Progenitor cell of endocrine pancreas (in vitro differentiated cells): ENCODE measurements at places on chromosomes 1 and 21.

DNA sequence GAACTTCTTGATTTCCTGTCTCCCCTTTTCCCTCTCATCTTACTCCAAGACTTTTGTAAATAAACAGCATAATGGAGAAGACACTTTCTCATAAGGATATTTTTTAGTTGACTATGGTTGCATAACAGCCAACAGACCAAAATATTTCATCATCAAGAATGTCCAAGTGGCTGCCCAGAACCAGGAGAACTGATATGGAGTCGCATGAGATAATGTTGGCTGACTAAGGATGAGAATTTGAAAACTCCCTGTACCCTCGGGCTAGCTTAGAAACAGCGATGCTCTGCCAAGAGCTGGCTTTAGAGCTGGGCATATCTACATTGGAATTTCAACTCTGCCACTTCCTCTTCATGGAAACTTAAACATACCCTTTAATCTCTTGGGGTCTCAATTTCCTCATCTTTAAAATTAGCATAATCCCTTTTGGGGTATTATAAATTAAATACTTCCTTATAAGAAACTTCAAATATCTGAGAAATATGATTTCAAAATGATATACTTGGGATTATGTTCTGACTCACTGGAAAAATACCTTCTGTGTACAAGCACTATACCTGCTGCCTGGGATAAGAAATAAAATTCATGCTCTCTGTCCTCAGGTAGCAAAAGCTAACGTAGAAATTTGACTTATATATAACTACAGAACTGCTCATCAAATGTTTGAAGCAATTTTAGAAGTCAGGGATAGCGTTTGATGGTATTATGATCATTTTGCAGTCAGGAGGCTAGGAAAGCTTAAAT is 777.3 kb downstream of the LTN1 start:
- no peak for DNase-seq

DNA sequence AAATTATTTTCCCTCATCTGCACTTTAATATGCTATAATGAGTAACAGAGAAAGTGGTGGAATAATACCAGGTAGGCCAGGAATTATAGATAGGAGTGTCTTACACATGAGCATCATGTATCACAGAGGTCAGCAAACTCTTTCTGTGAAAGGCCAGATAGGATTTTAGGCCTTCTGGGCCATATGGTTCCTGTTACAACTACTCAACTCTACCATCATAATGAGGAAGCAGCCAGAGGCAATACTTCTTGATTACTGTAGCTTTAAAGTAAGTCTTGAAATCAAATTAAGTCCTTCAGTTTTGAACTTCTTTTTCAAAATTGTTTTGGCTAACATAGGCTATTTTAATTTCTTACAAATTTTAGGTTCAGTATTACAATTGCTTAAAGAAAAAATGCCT is 32.1 kb upstream of the IGSF3 start:
- DNase-seq, result no peak

GRCh38 chr1:153342178-153342577 is 6.5 kb downstream of the PGLYRP4 start:
- no peak for DNase-seq

DNA sequence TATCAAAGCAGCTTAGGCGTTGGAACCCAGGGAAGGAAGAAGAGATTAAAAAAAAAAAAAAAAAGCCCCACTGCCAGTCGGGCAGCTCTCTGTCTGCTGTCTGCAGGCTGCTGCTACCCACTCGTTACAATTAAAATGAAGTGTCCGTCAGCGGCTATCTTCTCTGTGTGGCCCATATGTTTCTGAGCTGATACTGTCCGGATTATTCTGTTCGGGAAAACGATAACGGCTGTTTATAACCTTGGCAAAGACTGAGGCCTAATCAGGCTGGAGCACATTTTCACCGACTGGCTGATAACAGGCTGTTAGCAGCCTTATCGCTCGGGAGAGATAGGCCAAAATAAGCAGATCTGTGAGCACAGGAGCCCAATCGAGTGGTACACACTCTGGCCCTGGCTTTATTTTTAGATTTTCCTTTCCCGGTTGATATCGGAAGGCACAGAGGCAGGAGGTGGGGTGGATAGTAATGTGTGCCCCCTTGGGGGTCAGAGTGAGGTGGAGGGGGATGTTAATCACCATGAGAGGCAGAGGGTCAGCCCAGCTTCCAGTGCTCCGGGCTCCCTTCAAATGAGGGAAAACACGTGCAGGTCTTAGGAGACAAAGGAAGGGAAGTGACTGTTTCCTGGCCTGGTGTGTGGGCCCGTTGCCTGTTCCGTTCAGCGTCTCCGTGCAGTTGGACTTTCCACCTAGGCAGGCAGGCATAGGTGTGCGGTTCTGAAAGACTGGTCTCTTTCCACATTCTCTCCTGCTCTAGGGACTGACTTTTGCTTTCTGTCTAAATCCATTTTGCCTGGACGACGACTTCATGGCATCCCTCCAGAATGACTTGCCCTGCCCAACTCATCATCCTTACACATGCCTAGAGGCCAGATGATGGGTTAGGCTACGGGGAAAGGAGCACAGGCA is 153.4 kb downstream of the PBX1 start:
- DNase-seq, result no peak

DNA sequence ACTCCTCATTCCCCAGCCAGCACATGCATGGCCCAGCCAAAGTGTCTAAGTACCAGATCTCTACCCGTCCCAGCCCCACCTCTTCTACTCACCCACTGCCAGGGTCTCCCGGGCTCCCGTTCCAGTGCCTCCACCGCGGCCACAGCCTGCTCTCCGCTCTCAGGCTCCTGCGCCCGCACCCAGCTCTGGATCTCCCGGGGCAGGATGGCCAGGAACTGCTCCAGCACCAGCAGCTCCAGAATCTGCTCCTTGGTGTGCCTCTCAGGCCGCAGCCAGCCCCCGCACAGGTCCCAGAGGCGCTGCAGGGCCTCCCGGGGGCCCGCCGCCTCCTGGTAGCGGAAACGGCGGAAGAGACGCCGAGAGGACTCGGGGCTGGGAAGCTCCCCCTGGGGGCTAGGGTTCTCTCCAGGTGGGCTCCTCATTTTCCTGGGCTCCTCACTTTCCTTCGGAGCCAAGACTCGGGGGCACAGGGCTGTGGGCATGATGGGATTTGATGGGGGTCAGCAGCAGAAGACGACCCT is 2.5 kb downstream of the ZNF496 start:
- no peak for DNase-seq

- DNase-seq, result no peak
Observed at GRCh38 chr1:154906621-154907081, 29.9 kb downstream of the PMVK start.

DNA sequence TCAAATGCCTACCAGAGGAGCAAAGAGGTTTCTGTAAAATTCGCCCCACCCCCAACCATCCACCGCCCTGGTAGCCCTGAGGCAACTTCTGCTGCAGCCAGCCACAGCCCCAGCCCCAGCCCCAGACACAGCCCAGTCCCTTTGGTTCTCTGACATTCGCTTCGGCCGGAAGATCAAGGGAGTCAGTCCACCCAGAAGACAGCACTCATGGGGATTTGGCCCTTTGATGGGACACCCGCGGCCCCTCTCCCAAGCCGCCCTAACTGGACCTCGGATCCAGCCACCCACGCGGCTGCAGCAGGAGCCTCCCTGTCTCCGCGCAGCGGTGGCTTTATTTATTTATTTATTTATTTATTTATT is 3881.0 kb downstream of the SRGAP2C start:
- no peak for DNase-seq

GRCh38 chr1:41414716-41415306 is 53.6 kb downstream of the FOXO6 start:
- DNase-seq, result no peak

DNA sequence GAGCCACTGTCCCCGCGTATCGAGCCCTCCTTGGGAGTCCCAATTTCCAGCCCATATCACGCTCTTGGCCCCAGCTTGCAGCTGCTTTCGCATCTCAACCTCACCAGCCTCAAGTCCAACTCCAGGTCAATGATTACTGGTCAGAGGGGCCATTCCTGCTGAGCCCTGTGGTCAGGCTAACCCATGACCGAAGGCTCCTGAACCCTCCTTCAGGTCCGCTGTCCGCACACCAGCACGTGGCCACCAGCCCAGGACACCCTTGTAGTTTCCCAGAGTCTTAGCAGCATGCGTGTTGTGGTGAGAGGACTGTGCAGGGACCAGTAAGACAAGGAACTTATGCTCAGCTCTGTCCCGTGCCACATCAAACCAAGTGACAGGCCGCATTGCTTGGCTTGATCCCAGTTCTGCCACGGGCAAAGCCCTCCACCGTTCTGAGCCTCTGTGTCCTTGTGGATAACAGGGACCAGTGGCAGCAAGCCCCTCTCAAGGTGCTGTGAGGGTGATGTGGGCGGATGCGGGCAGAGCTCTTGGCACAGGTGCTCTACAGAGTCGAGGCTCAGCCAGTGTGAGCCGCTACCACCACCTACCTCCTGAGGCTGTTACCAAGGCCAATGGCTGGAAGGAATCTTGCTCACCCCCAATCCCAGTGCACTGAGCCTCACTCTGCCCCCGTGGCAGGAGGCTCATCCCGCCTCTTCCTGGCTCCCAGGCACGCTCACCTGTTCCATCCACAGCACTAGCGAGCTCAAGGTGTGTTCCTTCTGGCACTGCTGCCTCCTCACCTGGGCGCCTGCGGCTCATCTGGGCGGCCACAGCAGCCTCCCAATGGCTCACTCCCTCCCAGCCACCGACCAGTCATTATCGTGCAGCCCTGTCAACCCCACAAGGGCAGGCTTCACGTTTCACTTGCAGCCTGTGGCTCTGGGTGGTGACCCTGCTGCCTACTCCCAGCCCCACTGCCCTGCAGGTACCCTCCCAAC is 20.4 kb downstream of the KRTAP10-1 start:
- no peak for DNase-seq

- DNase-seq, result peak; percentile 20
Observed at GRCh38 chr21:29939104-29939923, 482 bp downstream of the GRIK1 start.

- no peak for DNase-seq
Observed at GRCh38 chr1:998745-998994, 1.2 kb downstream of the HES4 start.

- no peak for DNase-seq
Observed at GRCh38 chr1:236167578-236167977, 25.2 kb downstream of the GPR137B start.

DNA sequence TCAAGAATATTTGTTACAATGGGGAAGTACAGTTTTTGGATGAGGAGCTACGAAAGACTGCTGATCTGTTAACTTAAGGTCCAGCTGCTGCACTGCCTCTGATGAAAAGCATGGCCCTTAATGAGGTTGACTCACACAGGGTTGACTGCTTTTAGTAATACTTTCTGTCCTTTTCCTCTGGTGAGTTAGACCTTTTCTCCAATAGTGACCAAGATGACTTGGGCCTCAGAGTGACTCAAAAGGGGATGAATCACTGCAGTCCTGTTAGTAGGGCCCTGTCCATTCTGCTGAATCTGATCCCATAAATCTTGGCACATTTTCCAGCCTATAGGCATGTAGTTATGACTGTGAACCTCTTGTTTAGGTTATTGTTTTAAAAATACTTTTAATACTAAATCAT is 2.7 kb downstream of the DISP1 start:
- DNase-seq, result no peak

DNA sequence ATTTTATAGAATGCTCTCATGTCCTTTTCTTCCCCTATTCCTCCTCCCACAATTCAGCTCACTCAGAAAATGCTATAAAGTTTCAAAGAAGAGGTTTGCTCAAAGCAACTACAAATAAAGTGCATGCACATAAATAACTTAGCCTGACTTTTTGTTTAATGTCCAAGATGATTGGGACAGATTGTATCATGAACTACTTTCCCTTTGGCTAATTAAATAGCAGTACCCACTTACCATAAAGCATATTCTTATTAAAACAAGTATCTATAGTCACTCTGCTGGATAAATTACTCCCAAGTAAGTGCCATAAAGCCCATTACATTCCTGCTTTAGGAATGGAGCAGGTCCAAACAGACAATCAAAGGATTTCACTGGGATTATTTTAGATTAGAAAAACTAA is 576.0 kb downstream of the LMO4 start:
- no peak for DNase-seq

DNA sequence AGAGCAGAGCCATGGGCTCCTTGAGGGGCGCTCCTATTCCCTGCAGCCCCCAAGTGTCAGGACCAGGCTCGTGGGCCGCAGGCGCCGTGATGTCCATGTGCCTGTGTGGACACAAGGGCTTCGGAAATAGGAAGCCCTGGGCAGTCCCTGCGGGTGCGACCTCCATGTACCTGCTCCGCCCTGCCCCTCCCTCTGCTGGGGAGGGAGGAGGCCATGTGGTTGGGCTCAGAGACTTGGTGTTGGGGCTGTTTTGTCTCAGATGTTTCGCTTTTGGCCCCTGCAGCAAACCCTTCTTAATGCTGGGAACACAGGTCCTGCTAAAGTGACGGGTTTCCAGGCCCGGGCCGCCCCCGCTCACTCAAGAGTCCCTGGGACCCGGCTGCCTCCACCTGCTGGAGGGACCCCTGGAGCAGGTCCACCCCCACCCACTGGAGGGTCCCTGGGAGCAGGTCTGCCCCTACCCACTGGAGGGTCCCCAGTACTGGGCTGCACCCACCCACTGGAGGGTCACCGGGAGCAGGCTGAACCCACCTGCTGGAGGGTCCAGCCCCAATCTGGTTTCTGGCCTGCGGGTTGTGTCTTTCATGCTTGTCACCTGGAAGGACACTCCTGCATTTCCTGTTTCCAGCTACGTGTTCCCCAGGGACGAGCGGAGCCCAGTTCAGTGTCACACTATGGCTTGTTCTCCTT is 156.5 kb downstream of the PEX14 start:
- no peak for DNase-seq

GRCh38 chr1:14681182-14681581 is 82.7 kb downstream of the KAZN start:
- no peak for DNase-seq

DNA sequence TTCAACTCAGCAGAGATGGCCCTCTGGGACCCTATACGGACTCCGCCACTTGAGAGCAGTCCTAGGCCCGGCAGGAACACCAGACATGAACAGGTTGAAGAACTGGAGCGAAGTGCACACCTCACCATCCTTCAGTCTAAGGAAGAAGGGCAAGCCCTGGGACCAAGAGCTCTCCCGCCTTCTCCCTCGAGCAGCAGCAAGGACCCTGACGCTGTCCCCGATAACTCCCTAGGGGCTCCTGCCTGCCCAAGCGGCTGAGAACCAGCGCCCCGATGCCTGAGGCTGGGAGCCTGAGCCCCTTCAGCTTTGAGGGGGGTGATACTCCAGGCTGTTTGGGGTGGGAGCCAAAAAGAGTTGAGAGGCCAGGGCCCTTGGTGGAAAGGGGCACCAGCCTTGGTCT is 10.2 kb downstream of the TMEM81 start:
- no peak for DNase-seq

- DNase-seq, result no peak
Observed at GRCh38 chr21:44449473-44450363, 5.6 kb upstream of the LRRC3 start.

DNA sequence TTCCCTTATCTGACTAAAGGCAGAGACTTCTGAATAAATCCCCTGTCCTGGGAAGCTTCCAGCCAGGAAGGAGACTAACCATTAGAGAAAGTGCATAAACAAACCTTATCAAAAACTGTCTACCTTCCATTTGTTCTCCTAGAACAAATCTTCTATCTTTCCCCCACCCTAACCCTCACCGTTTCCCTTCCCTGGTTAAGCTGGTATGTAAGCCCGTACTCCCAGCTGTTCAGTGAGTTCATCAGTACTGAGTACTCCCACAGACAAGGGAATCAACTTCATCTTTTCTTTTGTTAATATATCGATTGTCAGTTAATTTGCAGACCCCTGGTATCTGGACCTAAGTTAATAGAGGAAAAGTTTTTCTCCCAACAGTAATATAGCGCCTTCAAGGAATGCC is 20.1 kb upstream of the COG2 start:
- no peak for DNase-seq

GRCh38 chr1:33402206-33402605 is 28.7 kb downstream of the PHC2 start:
- no peak for DNase-seq
